NCI-H2107 (cell line): ENCODE measurements at places on chromosomes 13 and 19.

GRCh38 chr13:107809125-107809524 lies 406.2 kb downstream of the LIG4 start:
- DNase-seq = no peak

DNA sequence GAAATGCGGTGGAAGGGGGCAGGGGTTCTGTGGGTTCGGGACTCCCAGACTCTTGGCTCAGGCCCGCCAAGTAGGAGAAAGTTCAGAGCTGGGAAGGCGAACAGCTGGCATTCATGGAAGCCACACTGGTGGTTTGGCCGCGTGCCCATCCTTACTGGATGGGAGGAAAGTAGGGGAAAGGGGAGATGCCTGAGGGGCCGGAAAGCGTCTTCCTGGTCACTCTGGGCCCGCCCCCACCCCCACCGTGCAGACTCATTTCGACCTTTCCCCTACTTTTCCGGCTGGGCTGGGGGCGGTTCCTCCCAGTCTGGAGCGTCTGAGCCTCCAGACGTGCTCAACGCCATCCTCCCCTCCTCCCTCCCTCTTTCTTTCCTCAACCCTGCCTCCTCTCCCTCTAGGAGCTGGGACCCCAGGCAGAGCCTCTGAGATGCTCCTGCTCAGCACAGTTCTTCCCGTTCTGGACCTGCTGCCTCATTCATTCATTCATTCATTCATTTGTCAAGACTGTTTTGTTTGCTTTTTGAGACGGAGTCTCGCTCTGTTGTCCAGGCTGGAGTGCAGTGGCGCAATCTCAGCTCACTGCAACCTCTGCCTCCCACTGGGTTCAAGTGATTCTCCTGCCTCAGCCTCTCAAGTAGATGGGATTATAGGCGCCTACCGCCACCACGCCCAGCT lies 3.5 kb downstream of the ANGPTL4 start:
- DNase-seq = peak; percentile 31

DNA sequence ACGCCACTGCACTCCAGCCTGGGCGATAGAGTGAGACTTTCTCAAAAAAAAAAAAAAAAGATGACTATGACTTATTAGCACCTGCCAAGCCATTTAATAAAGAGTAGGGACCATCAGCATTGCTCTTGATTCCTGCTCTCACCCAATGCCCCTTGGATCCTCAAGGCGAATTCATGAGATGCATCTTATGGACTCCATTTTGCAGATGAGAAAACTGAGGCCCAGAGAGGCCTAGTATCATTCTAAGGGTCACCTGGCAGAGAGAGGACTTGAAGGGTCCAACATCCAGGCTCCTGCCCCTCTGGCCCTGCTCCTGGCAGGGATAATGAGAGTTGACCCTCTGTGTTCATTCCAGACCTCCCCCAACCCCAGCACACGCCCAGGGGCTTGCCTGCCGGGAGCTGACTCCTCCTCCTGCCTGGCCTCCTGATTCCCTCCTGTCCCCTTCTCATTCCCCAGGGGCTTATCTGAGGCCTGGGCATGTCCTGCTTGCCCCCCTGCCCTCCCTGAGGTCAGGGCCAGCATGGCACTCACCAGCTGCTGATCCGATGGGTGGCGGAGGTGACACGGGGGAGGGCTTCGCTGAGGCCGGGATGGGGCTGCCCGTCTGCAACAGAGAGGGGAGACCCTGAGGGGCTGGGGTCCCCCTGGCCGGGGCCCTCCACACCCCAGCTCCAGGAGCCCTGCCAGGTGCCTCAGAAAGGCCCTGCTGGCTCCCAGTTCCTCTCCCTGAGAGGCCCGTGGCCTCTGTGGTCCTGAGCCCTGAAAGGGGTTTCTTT lies 7.4 kb downstream of the WIZ start:
- DNase-seq = no peak

- DNase-seq = no peak
These were observed 3.1 kb upstream of the FFAR1 start for GRCh38 chr19:35344511-35345031.

DNA sequence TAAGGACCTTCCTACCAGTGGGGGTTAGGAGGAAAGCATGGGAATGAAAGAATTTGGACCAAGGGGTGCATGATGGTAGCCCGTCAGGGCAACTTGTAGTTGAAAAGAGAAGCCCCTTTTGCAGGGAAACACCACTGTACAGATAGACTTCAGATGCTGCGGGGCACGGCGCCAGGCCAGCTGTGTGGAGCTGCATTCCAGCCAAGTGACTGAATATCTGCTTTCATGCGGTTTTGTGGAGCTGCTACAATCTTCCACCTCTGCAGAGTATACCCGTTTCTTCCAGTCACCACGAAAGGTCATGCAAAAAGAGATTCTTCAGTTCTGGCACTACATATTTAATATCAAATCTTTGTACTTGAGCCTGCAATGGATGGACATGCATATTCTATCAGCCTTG lies 104.7 kb downstream of the RGCC start:
- DNase-seq = no peak

DNA sequence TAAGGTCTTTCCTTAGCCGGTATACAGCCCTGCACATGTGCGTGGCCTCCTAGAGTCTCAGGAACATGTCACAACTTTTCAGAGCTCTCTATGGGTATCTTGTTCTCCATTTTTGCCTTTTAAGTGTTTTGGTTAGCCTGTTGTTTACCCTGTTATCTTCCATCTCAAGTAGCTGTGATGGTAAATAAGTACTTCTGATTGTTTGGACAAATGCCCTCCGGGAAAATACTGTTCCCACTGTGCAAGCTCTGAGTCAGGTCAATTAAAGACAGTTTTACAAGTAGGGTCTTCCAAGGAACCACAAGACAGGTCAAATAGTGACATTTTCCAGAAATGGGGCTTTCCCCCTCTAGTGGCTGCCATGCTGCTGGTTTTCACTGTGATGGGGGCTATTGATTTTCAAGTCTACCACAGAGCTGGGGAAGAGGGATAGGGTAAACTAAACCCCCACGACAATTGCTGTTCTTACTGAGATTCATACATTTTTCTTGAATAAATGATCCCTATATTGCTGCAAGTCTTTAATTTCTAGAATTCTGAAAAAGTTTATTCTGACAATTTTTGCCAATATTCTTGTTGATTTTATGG lies 109.5 kb downstream of the TM9SF2 start:
- DNase-seq = no peak

DNA sequence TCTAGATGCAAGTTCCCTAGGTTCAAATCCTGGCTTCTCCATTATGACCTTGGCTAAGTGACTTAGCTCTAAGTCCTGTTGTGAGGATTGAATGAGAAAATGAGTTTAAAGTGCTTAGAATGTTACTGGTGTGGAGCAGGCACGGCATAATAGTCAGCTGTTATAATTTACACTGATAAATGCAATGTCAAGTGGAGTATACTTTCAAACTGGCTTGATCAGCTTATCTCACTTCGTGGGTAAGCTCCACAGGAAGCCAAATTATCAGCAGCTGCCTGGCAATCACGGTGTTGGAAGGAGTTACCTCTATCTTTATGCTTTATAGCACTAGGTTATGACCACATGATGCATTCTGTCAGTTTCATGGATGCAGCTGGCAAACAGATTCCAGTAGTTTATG lies 272.8 kb downstream of the OLFM4 start:
- DNase-seq = peak; percentile 42

- DNase-seq = no peak
These were observed 5.2 kb downstream of the SPATA13 start for GRCh38 chr13:24165746-24166145.

GRCh38 chr13:96081888-96082287 lies 8.0 kb upstream of the HS6ST3 start:
- no peak for DNase-seq

DNA sequence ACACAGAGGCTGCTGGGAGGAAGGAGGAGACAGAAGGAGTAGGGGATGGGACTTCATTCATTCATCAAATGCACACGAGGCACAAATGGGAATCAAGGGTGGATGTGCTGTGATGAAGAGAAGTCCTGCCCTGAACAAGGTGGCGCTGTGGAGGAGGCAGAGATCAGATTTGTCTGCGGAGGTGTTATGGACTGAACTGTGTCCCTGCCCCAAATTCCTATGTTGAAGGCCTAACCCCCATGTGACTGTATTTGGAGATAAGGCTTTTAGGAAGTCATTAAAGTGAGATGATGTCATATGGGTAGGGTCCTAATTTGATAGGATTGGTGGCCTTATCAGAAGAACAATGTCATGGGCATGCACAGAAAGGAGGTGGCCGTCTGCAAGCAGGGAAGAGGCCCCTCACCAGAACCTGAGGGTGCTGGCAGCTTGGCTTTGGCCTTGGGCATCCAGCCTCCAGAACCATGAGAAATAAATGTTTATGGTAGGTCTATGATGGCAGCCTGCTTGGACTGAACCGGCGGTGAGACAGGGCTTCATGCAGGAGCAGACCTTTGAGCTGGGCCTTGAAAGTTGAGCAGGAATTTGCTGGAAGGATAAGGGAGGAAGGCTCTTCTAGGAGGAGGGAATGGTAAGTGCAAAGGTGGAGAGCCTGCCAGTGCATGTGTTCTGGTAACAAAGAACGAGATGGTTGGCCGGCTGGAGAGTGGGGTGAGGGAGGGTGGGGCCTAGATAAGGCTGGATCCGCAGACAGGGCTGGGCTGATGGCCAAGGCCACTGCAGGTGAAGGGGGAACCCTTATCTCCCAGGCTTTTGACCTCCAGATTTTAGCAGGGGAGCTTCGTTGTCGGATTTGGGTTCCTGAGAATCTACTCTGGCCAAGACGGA lies 2.7 kb upstream of the CEBPA start:
- no peak for DNase-seq

DNA sequence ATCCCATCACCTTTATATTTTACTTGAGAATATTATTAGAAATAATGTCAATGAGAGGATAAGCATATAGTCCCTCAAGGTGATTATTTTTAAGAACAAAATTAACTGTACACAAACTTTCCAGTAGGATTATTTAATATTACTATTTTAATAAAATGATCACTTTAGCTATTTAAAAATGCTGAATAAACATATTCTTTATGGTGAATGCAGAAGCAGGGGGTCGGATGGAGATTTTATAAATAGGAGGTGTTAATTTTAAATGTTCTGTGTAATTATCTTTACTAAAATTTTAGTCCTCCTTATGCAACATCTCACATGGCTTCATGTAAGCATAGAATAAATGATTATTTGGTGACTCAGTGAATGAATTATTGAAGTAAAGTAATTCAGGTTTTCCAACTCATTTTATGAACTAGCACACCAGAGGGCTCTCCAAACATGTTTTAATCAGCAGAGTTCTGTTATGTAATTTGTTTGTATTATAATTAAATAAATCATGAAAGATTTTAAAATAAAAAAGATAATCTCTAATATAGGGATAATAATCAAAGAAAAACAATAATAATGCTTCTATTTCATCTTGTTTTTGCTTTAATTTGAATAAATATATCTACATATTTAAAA lies 1635.2 kb downstream of the EFNB2 start:
- no peak for DNase-seq

GRCh38 chr19:4911786-4912672 lies 2.7 kb downstream of the UHRF1 start:
- no peak for DNase-seq

GRCh38 chr19:46487178-46487801 lies 8.4 kb downstream of the PNMA8B start:
- DNase-seq = no peak

GRCh38 chr19:28504727-28505126 lies 708.2 kb downstream of the UQCRFS1 start:
- no peak for DNase-seq

DNA sequence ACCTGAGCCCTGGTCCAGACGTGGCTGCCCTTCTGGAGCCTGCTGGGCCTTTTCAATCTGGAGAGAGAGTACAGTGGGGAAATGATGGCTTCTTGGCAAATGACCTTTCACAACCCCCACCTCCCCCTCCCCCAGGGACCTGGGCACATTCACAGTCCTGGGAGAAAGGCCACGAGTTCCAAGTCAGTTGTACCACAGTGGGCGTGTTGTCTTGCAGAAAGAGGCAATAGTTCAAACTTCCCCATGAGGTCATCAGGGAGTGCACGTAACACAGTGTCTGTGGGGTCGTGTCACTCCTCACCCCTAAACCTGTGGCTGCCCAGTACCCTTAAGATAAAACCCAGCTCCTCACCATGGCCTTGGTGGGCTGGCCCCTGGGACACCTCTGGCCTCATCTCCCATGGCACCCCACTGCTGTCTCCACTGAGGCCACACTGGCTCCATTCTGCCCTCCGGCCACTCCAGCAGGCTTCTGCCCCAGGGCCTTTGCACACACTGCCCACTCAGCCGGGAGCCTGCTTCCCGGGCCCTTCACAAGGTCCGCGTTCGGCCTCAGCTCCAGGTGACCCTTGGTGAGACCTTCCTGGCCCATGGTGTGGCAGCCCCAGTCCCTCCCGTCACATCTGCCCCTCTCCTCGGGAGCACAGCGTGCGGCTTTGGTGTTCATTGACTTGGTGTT lies 13.3 kb downstream of the PLIN4 start:
- no peak for DNase-seq

DNA sequence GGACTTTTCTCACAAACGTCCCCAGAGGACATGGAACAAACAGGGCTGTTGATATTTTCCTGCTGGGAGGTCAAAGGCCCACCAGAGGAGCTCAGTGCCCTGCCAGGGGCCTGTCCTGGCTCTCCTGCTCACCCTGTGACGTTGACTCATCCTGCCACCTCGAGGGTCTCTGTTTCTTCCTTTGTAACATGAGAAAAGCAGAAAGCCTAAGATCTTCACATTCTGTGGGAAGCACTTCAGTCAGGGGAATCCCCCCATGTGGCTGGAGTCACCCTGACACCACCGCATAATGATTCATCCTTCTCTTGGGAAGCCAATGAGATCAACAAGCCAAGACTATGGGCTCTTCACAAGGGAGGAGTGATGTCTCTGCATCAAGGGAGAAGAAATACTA lies 147.9 kb downstream of the KATNAL1 start:
- DNase-seq = no peak

DNA sequence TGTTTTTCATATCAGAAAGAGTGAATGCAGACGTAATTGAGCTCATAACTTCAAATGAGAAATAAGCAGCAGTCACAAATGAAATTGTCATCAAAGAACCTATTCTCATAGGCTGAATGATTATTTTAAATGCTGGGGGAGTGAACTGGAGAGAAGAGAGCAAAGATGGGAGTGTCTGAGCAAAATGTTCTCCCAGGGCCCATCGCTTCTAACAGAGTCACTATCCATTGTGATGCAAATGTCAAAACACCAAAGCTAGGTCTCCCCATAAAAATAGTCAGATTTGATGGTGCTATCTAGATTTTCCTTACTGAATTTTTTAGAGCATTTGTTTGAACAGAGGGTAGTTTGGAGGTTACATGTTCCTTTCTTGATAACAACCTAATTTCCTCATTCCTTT lies 278.7 kb downstream of the PCDH9 start:
- DNase-seq = no peak
